ENCODE measurements at places on chromosomes 16 and 17. TPM values are rescaled to one million over a fixed set of nuclear protein-coding genes. Genes with fewer than 3 reads are reported as not detected.

The TBC1D3K gene
- total RNA-seq: not detected

The HSD11B2 gene
- total RNA-seq: 4.3 TPM

The RFNG gene
- 43.2 TPM for total RNA-seq

The SEPTIN1 gene
- 0.44 TPM for total RNA-seq

The HBA1 gene
- total RNA-seq: 1,075 TPM

The ABAT gene
- total RNA-seq: 42.9 TPM

The NEK8 gene
- 3.1 TPM for total RNA-seq

The GP1BA gene
- 0.22 TPM for total RNA-seq

The PMFBP1 gene
- total RNA-seq: 3.1 TPM

The PALB2 gene
- total RNA-seq: 15.6 TPM

The CCDC137 gene
- total RNA-seq: 33.9 TPM

The SLC12A3 gene
- total RNA-seq: not detected

The MYO19 gene
- 54.4 TPM for total RNA-seq

The KRTAP9-2 gene
- total RNA-seq: not detected

The C16orf74 gene
- total RNA-seq: 23.1 TPM

The THUMPD1 gene
- total RNA-seq: 90.2 TPM

The RAC3 gene
- total RNA-seq: 17.8 TPM

The C1QTNF8 gene
- 0.22 TPM for total RNA-seq

The FOXF1 gene
- total RNA-seq: 0.77 TPM

All from camera-type eye (tissue), 1 donor.